Hindlimb muscle (tissue), 1 donor: ENCODE measurements at places on chromosomes 7 and 10.

- no peak for DNase-seq
Observed at GRCh38 chr10:132811891-132812481, 26.0 kb upstream of the NKX6-2 start.

- no peak for DNase-seq
Observed at GRCh38 chr10:78980815-78981214, 88.0 kb upstream of the ZMIZ1 start.

DNA sequence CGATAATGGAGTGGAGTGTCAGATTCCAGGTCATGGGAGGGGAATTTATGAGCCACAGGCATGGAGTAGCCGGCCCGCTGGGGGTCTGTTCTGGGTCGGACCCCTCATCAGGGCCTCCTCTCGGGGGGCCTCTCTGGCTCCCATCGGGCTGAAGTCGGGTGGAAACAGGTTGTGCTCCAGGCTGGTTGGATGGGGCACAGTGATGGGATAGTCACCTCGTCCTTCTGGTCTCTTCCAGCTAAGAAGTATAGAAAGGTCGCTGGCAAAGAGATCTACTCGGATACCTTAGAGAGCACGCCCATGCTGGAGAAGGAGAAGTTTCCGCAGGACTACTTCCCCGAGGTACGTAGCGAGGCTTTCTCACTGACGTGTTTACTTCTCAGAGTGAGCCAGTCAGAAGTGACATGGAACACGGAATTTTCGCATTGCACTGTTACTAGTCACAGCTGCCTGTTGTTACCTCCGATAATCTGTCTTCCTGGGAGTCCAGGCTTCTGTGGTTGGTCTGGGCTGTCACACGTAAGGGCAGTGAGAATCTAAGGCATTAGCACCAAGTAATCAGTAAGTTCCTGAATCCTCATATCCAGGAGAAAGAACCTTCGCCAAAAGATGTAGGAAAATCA, 88.3 kb downstream of the NKX6-2 start:
- no peak for DNase-seq

DNA sequence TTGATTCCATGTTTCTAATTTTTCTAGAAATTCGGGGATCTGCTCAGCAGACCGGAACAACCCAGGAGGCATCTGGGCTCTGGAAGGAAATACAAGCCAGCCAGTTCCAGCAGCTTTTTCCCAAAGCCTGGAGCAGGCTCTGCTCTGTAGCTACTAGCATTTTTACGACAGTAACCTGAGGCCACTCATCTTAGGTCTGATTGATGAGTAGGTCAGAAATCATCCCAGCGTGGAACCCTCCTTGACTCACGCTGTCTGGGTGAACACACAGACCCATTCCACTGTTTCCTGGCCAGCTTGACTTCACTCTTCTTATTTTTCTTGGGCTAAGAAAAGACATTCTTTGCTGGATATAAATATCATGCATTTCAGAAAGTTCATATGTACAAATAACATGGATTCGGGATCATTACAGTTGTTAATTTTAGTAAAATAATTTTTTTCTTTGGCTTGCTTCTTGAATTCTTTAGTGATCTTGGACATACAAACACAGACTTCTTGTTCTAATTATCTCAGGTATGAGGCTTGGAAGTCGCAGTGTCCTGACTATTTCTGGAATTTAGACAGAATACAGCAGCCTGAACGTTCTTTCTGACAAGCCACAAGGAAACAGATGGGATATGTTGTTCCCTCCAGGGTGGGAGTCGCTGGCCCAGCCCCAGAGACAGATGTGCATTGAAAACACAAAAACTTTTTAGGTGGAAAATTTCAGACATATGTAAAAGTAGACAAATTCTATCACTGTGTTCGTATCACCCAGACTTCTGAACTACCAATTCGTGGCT, 54.6 kb upstream of the PITRM1 start:
- peak; percentile 60 for DNase-seq

DNA sequence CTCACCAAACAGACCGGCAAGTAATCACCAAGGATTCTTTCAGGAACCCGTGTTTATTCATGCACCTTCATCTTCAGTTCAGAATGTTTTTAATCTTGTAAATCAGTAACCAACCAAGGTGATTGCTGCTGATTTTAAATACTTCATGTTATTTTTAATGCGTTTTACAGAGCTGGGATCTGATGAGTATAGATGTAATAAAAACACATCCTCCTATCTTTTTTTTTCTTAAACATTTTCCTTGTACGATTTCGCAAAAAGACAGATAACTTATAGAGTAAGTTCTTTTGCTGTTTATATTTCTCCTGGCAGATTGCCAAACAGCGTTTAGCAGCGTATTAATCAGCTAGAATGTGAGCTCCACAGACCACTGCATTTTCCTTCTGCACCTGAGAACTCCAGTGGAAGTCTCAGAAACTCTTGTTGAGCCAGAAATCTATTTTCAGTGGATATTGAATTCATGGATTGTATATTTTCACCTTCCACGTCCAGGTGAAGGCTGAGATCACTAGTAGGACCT, 397.8 kb upstream of the NRP1 start:
- DNase-seq = peak; percentile 46

DNA sequence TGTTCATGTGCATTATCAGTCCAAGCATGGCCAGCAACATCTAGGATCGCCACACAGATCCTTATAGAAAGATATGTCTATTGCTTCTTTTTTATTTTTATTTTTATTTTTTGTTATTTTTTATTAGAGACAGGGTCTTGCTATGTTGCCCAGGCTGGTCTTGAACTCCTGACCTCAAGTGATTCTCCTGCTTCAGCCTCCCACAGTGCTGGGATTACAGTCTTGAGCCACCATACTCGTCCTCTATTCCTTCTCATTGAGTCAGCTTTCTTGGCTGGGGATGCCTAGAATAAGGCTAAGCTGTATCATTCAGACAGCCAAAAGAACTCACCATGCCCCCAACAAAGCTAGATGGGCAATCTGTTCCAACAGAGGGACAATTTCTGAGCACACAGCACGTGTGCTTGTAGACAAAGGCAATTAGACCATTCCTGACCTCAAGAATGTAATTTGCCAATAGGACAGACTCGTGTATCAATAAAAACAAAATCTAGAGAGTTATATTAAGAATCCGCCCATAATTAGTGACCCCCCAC, 264.0 kb upstream of the NEBL start:
- DNase-seq = no peak

GRCh38 chr7:43884209-43884608, 14.9 kb upstream of the MRPS24 start:
- no peak for DNase-seq

DNA sequence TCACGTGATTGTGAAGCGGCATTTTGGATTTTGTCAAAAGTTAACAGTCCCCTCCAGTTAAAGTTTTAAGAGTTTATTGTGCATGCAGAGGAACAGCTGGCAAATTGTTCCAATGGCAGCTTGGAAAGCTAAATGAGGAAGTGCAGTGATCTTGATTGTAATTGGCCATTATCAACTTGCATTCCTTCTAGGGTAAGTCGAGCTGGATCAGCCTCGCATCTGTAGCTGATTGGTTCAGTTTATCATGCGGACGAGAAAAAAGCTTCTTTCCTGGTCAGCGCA, 566 bp downstream of the ZNF789 start:
- DNase-seq = no peak

GRCh38 chr10:75865413-75866299, 434.2 kb downstream of the LRMDA start:
- no peak for DNase-seq

DNA sequence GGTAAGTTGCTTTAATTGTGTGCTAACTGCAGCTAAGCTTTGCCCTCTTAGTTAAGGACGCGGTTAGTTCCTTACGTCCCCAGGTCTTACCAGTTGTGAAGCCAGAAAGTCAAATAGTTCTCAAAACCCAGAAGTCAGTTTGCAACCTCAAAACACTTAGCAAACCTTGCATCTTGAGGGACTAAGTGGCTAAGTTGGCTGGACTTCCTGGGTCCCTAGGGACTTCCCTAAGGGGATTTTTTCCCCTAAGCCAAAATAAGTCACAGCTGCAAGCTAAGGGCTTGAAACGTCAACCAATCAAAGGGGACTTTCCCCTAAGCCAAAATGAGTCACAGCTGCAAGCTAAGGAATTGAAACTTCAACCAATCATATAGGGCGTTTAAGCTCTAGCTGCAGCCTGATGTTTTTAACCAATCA, 36.2 kb upstream of the HECW1 start:
- no peak for DNase-seq

GRCh38 chr7:3594901-3595300, 293.8 kb downstream of the SDK1 start:
- no peak for DNase-seq

DNA sequence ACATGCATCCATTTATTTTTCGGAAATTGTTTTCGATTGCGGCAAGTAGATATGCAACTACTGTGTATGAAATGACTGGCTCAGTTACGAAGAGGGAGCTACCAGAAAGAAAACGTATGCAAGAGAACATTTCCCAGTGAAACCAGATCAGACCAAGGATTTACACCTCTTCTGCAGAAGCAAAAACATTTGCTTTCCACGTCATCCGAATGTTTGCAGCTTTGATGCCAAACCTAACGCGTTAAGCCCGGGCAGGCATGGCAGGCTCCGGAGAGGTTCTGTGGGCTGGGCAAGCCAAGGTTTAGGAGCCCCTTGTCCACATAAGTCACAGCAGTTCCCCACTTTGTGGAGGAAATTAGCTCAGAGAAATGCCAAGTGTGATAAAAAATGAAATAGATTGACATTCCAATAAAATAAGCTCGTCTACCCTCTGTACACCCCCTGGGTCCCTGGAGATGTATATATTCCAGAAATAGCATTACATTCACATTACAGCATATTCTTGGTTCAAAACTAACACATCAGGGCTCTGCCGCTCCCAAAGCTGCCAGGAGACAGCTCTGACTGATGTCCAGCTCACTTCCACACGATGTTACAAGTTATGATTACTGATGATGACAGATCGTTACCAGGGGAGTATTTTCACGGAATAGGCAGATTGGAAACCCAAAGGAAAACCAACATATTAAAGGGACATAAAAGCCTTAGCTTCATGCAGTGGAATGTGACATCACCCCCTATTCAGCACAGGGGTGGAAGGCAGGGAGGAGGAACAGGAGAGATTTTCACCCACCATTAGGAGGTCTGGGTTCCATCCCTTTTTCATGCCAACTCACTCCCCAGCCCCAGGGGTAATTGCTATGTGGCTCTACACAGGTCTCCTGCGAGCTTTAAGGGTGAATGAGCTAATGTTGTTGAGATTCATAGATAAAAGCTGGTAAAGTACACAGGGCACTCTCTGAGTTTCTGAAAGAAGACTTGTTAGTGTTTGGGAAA, 81.5 kb downstream of the LYZL1 start:
- no peak for DNase-seq

DNA sequence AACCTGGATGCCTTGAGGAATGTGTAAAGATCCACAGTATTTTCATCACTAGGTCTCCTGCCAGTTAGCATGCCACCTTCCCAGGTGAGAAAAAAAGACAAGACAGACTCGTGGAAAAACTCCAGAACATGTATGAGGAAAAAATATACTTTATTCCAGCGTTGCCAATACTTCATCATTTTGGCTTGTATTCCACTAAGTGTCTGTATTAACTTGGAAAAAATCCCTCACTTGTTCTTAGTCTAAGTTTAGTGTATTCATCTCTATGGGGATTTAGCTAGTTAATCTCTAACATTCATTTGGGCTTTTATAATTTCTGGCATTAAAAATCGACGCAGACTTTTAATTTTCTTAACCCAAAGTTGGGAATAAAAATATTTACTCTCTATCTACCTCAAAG, 759.4 kb downstream of the SORCS1 start:
- DNase-seq = no peak

DNA sequence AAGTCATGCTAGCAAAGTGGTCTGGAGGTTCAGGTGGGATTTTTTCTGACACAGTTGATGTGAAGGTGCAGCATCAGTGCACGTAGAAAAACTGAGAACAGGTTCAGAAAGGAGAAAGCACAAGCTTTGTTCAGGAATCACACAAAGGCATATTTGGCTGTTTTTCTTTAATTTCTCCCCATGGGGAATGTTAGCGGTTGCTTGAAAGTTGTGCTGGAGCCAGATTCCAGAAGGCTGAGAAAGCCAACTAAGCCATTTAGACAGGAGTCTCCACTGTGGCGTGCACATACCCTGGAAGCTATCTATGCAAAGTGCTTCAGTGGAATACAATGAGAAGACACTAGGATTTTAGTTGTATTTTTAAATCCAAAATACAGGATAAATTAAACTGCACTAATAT, 201.4 kb downstream of the PCLO start:
- no peak for DNase-seq

GRCh38 chr7:123939784-123940183, 14.7 kb downstream of the SPAM1 start:
- DNase-seq = no peak

GRCh38 chr7:120529736-120530135, 256.8 kb downstream of the KCND2 start:
- no peak for DNase-seq

DNA sequence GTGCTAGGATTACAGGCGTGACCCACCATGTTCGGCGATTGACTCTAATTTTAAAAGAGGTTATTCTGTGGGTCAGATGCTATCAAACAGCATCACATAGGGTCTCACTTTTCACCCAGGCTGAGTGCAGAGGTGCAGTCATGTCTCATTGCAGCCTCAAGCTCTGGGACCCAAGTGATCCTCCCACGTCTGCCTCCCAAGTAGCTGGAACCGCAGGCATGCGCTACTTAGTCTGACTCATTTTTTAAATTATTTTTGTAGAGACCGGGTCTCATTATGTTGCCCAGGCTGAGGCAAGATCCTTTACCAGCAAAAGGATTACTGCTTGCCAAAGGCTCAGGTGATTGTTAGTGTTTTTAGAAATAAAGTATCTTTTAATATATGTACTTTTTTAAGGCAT, 42.9 kb upstream of the STOX1 start:
- DNase-seq = no peak

DNA sequence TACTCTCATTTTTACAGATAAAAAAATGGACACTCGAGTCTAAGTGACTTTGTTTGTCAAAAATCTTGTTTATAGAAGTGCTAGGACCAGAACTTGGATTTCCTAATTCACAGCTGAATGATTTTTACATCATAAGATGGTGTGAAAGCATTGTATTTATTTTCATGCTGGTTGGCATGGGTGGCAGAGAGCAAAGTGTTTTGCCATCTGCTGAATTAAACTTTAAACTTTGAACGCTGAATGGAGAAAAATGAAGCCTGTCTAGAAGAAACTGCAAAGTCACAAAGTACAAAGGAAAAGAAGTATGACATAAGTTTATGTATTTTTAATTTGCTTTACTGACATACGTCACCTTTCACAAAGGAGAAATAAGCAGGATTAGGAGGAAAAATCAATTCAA, 142.0 kb downstream of the NRBF2 start:
- DNase-seq = no peak
